ENCODE measurements at places on chromosomes 12 and 14.

DNA sequence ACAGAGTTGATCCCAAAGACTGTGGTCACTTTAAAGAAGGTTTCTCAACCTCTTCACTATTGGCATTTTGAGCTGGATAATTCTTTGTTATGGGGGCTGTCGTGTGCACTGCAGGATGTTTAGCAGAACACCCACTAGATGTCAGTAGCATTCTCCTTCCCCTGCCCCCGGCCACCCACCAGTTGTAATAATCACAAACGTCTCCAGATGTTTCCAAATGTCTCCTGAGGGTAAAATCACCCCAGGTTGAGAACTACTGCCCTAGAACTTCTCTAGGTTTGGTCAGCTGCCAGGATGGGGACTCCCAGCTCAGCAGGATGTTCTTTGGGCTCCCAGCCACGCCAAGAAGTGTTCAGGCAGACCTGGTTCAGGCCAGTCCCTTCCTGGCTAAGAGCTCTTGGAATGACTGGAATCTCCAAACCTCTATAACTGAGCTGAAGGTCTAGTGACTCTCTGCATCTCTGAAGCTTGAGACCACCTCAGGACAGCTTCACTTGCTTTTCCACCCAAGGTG is 12.5 kb upstream of the AJUBA start:
- DNase-seq = peak; percentile 55

DNA sequence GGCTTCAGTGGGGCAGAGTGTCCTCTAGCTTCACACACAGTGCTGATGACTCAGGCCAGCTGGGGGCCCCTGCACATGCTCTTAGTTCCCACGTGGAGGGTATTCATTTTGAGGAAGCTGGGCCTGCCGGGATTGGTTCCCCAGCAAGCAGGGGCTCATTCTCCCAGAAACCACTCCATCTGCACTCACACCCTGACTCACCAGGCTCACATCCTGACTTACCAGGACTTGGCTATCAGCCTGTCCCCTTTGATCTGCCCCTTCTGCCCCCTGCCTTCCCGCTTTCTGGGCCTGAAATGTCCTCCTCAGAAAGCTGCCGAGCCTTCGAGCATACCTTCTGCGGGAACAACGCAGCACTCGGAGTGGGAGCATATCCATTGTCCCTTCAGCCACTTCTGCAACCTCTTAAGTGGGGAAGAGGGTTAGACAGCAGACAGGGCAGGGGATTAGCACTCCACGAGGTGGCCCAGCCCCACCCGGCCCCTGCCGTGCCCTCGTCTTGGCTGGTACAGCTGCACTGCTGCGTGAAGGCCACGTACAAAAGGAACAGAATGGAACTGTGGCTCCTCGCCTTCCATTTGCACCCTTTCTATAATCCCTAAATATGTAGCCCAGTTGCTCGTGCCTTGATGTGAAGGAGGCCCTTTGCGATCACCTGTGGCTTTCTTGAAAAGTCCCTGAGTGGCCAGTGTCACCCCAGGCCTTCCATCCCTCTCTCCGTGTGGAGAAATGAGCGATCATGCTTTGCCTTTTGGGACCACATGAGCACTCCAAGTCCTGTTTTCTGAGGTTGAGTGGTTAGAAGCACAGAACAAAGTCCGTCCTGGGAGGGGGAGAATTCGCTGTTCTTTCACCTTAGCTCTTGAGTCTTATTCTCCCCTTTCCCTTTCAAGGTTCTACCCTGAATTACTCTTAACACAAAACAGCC is 26.1 kb downstream of the TPCN1 start:
- DNase-seq = no peak

- DNase-seq = no peak
These were observed 44.7 kb upstream of the CRACR2A start for GRCh38 chr12:3797531-3798048.

GRCh38 chr14:75041613-75042012 is 9.7 kb downstream of the MLH3 start:
- no peak for DNase-seq

- no peak for DNase-seq
These were observed 30.4 kb upstream of the CACNA2D4 start for GRCh38 chr12:1948883-1949282.
